ENCODE measurements at places on chromosomes 7 and 10. TPM values are rescaled to one million over a fixed set of nuclear protein-coding genes. Genes with fewer than 3 reads are reported as not detected.

DNA sequence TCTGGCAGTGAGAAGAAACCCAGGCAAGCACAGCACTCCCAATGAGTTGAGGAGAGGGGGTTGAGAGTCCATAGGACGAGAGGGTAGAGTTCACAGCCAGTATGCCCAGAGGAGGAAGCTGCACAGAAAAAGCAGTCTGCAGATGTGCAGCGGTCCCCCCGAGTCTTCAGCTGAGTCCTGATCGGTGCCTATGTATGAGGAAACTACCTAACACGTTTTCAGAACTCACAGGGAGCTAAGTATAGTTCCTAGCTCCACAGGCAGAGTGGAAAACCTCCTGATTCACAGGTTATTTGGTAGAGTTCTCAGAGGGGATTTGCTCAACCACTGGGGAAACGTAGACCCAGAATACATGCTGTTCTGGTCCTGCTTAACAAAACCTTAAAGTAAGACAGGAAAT lies 271.3 kb upstream of the CNTNAP2 start:
- DNase-seq, result no peak
- no peak overlapping the region for H3K27ac ChIP-seq
- H3K27me3 ChIP-seq, result no peaks in the 10 kb centered on the region
- H3K4me1 ChIP-seq, result no peaks in the 10 kb centered on the region
- no peak overlapping the region for H3K4me3 ChIP-seq
- H3K36me3 ChIP-seq, result no peaks in the 10 kb centered on the region

DNA sequence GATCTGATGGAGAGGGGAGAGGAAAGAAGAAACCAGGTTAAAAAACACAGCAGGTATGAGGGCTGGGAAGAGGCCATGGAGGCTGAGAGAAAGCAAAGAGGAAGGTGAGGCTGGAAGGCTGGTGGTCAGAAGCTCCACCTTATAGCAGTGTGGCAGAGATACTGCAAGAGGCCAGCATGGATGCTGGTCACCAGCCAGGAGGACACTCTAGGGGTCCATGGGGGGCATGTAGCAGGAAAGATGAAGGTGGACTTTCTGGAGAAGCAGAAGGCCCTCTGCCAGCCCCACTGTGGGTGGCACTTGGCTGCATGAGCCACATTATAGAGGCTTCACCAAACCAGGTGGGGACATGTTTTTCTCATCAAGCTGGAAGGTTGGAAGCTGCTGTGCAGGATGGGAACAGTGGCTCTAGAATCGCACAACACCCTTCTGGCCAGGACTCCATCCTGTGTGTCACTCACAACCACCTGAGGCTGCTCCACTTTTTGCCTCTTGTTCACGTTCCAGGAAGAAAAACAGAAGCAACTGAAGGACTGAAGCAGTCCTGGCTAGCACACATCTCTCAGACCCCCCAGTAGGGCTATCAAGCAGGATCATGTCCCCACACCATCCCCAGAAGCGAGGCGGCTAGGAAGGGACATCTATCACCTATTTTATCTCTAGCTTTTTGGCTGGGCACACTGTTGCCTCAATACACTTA lies 587.5 kb upstream of the MGMT start:
- no peak overlapping the region for H3K4me3 ChIP-seq
- no peaks in the 10 kb centered on the region for H3K36me3 ChIP-seq
- DNase-seq, result no peak
- H3K27ac ChIP-seq, result no peak overlapping the region
- H3K27me3 ChIP-seq, result peaks cover 2% of the 10 kb centered on the region

DNA sequence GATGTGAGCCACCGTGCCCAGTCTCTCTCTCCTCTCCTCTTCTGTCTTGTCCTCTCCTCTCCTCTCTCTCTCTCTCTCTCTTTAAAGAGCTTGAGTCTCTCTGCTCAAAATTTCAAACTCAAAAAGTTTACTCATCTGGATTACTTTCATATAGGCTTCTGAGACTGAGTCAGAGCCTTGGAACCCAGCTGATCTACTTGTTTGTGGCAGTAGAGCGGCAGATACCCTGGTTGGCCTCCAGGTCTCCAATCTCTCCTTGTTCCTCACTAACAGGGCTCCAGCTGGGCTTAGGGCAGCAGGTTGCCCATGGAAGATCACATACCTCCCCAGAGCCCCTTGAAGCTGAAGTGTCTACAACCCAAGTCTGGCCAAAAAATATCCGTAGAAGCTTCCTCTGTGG lies 51.0 kb downstream of the HHEX start:
- no peak for DNase-seq
- no peaks in the 10 kb centered on the region for H3K36me3 ChIP-seq
- peaks cover 5% of the 10 kb centered on the region for H3K4me1 ChIP-seq
- H3K27ac ChIP-seq, result no peak overlapping the region
- peaks cover 18% of the 10 kb centered on the region for H3K27me3 ChIP-seq
- H3K4me3 ChIP-seq, result no peak overlapping the region

- DNase-seq, result no peak
- H3K4me3 ChIP-seq, result peak overlapping the region; percentile 27
- H3K27me3 ChIP-seq, result peaks cover 7% of the 10 kb centered on the region
- H3K36me3 ChIP-seq, result peaks cover 6% of the 10 kb centered on the region
- no peak overlapping the region for H3K27ac ChIP-seq
Measured at GRCh38 chr10:88848499-88848898, 3.1 kb downstream of the ANKRD22 start.

DNA sequence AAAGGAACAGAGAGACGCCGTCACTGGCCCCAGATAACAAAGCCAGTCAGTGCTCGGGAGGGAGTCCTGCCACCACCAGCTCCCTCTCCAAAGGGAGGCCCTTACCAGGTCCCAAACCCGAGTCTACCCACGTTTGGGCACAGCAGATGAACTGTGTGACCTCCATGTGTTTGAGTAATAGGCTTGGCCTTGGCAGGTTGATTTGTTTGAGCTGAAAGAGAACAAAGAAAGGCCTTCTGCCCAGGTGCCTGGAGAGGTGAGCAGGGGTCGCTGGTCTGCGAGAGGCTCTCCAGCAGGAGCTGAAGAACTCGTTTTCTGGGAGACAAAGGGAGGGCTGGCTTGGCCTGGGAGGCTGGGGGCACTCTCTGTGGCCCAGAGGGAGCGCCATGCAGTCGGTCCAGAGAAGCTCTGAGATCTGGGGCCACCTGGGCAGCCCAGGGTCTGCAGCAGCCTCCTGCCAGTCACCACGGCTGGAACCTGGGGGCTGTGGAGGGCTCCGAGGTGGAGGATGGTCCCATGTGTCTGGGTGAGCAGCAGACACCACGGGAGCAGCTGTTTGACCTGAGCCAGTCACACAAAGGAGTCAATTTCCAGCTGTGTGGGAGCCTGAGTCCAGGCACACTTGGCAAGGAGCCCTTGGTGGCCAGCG lies 99.7 kb downstream of the PAXIP1 start:
- H3K27ac ChIP-seq, result no peak overlapping the region
- no peak for DNase-seq
- H3K36me3 ChIP-seq, result no peaks in the 10 kb centered on the region
- no peak overlapping the region for H3K4me3 ChIP-seq

DNA sequence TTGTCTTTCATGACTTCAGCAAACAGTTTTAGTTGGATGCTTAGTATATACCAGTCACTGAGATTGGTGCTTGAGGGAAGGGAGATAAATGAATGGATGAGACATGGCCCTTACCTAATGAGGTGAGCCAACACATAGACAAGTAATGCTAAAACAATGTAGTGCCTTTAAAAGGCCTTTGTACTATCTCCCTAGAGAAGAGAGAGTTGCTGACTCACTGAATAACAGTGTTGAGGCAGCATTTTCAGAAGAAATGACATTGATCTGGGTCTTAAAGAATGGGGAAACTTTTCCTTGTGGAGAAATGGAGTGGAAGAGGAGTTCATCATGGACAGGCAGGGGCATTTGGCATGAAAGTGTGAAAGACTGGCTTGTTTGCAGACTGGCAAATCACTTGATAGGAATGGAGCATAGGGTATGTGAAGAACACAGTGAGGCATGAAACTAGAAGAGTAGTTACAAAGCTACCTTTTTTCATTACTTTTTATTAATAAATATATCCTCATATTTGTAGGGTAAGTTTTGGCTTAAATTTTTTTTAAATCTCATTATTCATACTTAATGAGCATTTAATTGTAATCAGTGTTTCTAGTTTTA lies 91.2 kb downstream of the KAT6B start:
- no peak overlapping the region for H3K4me3 ChIP-seq
- peaks cover 27% of the 10 kb centered on the region for H3K36me3 ChIP-seq
- no peak overlapping the region for H3K27ac ChIP-seq
- H3K27me3 ChIP-seq, result no peaks in the 10 kb centered on the region
- no peak for DNase-seq
- H3K4me1 ChIP-seq, result peaks cover 26% of the 10 kb centered on the region

DNA sequence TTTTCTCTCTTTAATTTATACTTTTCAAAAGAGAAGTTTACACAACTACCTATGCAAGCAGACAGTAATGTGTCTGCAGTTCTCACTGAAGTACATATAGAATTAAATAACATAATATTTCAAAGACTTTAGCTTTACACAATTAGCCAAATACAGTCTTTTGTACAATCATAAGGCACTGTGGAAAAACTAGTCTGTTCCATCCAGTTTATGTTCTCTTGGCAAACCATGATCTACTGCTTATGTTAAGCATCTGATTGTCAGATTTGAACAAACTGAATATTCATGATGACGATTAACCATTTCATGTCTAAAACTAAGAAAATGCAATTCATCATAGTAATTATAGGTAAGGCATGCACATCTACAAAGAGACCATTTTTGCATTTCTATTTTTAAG lies 842 bp downstream of the SEMA3A start:
- no peak for DNase-seq
- H3K27ac ChIP-seq, result no peak overlapping the region
- peaks cover 3% of the 10 kb centered on the region for H3K27me3 ChIP-seq
- no peaks in the 10 kb centered on the region for H3K36me3 ChIP-seq
- H3K4me1 ChIP-seq, result peaks cover 27% of the 10 kb centered on the region
- peak overlapping the region; percentile 89 for H3K4me3 ChIP-seq

DNA sequence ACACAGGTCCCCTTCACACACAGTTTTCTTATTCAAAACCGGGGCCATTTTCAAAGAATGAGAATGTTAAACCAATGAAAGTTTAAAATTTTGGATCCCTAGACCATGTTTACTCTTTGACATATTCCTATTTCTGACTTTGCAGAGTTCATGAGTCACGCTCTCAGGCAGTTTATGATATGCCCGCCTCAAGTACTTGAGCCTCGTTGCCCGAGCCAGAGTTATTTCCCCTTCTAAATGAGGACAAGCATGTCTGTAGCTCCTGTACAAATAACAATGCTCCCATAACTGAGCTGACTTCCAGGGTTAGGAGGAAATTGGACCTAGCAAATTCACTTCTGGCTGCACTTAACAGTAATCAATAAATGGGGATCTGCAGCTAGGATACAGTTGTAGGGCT lies 87.9 kb upstream of the PDE1C start:
- no peak overlapping the region for H3K27ac ChIP-seq
- H3K4me1 ChIP-seq, result no peaks in the 10 kb centered on the region
- no peak overlapping the region for H3K4me3 ChIP-seq
- H3K36me3 ChIP-seq, result no peaks in the 10 kb centered on the region
- no peak for DNase-seq

- H3K4me3 ChIP-seq, result no peak overlapping the region
- no peaks in the 10 kb centered on the region for H3K27me3 ChIP-seq
- peaks cover 22% of the 10 kb centered on the region for H3K4me1 ChIP-seq
- no peak overlapping the region for H3K27ac ChIP-seq
- no peak for DNase-seq
Measured at GRCh38 chr10:99730026-99730425, 1.9 kb downstream of the COX15 start.

GRCh38 chr10:78000956-78001472 lies 28.3 kb downstream of the POLR3A start:
- H3K27ac ChIP-seq, result no peak overlapping the region
- no peak for DNase-seq
- peaks cover 70% of the 10 kb centered on the region for H3K36me3 ChIP-seq
- no peaks in the 10 kb centered on the region for H3K4me1 ChIP-seq
- no peak overlapping the region for H3K4me3 ChIP-seq
- H3K27me3 ChIP-seq, result no peaks in the 10 kb centered on the region

GRCh38 chr10:1045415-1045814 lies 3.5 kb downstream of the IDI1 start:
- no peaks in the 10 kb centered on the region for H3K27me3 ChIP-seq
- H3K36me3 ChIP-seq, result peaks cover 63% of the 10 kb centered on the region
- peak overlapping the region; percentile 67 for H3K4me3 ChIP-seq
- DNase-seq, result no peak

DNA sequence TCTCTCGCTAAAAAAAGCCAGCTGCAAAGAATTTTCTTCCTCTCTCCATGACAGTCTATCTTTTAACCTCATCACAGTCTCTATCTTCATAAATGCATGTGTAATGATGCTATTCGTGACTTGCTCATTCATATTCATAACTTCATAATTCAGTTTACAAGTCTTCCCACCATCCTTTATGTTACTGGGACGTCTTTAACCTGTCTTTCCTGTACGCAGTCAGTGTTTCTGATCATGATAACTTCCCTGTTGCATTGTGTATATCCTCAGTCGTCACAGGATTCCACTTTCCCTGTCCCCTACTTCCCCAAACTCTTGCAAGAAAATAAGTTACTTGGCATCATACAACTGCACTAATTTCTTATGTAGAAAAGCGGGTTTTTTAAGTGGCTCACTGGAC lies 165.6 kb upstream of the ASAH2 start:
- H3K27me3 ChIP-seq, result no peaks in the 10 kb centered on the region
- peaks cover 46% of the 10 kb centered on the region for H3K4me1 ChIP-seq
- peak overlapping the region; percentile 17 for H3K4me3 ChIP-seq
- no peak for DNase-seq
- no peak overlapping the region for H3K27ac ChIP-seq

GRCh38 chr7:155694851-155695250 lies 50.4 kb downstream of the RBM33 start:
- no peak for DNase-seq
- no peak overlapping the region for H3K4me3 ChIP-seq
- no peaks in the 10 kb centered on the region for H3K27me3 ChIP-seq
- peaks cover 40% of the 10 kb centered on the region for H3K36me3 ChIP-seq

GRCh38 chr10:5876181-5876768 lies 13.4 kb downstream of the ANKRD16 start:
- no peak for DNase-seq
- peaks cover 16% of the 10 kb centered on the region for H3K36me3 ChIP-seq
- peaks cover 6% of the 10 kb centered on the region for H3K4me1 ChIP-seq
- no peak overlapping the region for H3K27ac ChIP-seq
- no peak overlapping the region for H3K4me3 ChIP-seq

GRCh38 chr7:90599038-90599437 lies 2.9 kb downstream of the CDK14 start:
- no peaks in the 10 kb centered on the region for H3K36me3 ChIP-seq
- peaks cover 38% of the 10 kb centered on the region for H3K27me3 ChIP-seq
- H3K4me1 ChIP-seq, result peaks cover 12% of the 10 kb centered on the region
- H3K27ac ChIP-seq, result no peak overlapping the region
- DNase-seq, result no peak

The CPVL gene
- total RNA-seq, result not detected

The VPS50 gene
- 19.3 TPM for total RNA-seq

The ANTXRL gene
- not detected for total RNA-seq

The PRKRIP1 gene
- 26.8 TPM for total RNA-seq

The NXPH1 gene
- not detected for total RNA-seq

The ACSM6 gene
- total RNA-seq, result not detected

The VOPP1 gene
- total RNA-seq, result 45.3 TPM

The UNCX gene
- total RNA-seq, result not detected

The SFTPA1 gene
- total RNA-seq, result not detected

The FAM25A gene
- not detected for total RNA-seq

Data from activated CD8-positive, alpha-beta T cell treated with anti-CD3 and anti-CD28 coated beads, Interleukin-2, amount 10 ng/mL, durations not matched to agents 7 days and 5 days (primary cell).